ENCODE measurements at places on chromosomes 7 and 10.

- no peak for DNase-seq
Measured at GRCh38 chr7:22969010-22969431, 44.9 kb downstream of the HYCC1 start.

DNA sequence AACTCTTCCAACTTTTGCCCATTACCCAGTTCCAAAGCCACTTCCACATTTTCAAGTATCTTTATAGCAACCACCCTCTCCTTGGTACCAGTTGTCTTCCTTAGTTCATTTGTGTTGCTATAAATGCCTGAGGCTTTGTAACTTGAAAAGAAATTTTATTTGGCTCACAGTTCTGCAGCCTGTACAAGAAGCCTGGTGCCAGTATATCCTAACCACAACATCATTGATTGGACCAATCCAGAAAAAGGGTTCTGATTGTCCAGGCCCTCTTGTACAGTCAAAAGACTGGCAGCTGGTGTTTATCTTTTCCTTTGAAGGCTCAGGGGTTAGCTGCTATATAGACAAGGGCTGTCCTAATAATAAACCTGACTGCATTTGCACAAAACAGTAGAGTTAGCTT, 21.1 kb upstream of the ABCC2 start:
- DNase-seq, result no peak

GRCh38 chr10:21398563-21399231, 126.8 kb downstream of the SKIDA1 start:
- DNase-seq, result no peak

DNA sequence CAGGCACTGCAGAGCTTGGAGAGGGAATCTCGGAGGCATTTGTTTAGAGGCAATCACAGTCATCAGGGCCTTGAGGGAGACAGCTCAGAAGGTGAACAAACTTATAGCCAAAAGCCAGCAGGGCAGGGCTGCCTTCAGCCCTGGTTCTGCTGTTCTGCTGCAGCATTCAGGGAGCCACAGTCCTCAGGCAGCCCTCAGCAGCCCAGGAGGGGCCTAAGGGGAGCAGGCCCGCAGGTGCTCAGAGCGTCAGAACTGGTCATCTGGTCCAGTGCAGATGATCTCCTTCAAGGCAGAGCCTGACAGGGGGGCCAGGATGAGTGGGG, 84.7 kb downstream of the ARHGAP22 start:
- no peak for DNase-seq

GRCh38 chr10:70323697-70324338, 40.0 kb upstream of the NPFFR1 start:
- DNase-seq, result no peak

- peak; percentile 23 for DNase-seq
Measured at GRCh38 chr10:90787393-90788198, 70.2 kb downstream of the HTR7 start.

Measured in SK-N-DZ (cell line).